ENCODE measurements at places on chromosomes 4 and X. TPM values are rescaled to one million over a fixed set of nuclear protein-coding genes. Genes with fewer than 3 reads are reported as not detected.

- H3K36me3 ChIP-seq, result no peaks in the 10 kb centered on the region
- H3K27me3 ChIP-seq, result no peaks in the 10 kb centered on the region
- peaks cover 6% of the 10 kb centered on the region for H3K4me1 ChIP-seq
- no peak overlapping the region for H3K4me3 ChIP-seq
These were observed 21.4 kb upstream of the CLGN start for GRCh38 chr4:140448830-140449229.

GRCh38 chrX:110087485-110088356 is 84.8 kb downstream of the TMEM164 start:
- no peaks in the 10 kb centered on the region for H3K36me3 ChIP-seq
- no peaks in the 10 kb centered on the region for H3K4me1 ChIP-seq
- no peak overlapping the region for H3K27ac ChIP-seq
- DNase-seq, result no peak

DNA sequence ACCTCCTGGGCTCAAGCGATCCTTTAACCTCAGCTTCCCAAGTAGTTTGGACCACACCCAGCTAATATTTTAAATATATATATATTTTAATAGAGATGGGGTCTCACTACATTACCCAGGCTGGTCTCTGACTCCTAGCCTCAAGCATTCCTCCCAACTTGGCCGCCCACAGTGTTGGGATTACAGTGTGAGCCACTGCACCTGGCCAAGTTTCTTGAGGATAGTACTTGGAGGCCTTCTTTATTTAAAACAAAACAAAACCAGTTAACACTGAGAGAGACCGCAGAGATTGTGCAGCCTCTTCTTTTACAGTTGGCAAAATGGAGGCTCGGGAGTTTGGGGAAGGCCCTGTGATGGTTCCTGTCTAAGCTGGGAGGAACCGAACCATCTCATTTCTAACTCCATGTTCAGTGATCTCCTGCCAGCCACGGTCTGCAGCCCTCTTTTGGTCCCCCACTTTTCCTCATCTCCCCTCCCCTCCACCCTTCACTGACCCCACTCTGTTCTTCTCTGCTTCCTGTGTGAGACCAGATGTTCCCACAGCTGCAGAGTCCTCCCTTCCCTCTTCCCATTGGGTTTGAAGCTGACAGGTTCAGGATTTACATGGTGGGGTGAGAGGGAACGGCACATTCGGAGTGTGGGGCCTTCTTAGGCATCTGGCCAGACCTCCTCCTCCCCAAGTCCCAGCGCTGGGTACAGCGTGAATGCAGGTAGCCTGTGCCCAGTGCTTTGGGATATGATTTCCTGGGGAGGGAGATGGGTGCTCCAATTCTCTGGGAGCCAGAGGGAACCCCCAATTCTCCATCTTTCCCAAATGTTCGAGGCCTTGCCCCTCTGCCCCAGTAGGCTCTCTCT is 1.4 kb upstream of the SORCS2 start:
- H3K4me3 ChIP-seq, result no peak overlapping the region
- peak; percentile 77 for DNase-seq
- peaks cover 22% of the 10 kb centered on the region for H3K4me1 ChIP-seq
- H3K27me3 ChIP-seq, result no peaks in the 10 kb centered on the region

GRCh38 chrX:63657821-63658220 is 127.2 kb downstream of the ARHGEF9 start:
- no peak for DNase-seq
- peaks cover 12% of the 10 kb centered on the region for H3K4me1 ChIP-seq

DNA sequence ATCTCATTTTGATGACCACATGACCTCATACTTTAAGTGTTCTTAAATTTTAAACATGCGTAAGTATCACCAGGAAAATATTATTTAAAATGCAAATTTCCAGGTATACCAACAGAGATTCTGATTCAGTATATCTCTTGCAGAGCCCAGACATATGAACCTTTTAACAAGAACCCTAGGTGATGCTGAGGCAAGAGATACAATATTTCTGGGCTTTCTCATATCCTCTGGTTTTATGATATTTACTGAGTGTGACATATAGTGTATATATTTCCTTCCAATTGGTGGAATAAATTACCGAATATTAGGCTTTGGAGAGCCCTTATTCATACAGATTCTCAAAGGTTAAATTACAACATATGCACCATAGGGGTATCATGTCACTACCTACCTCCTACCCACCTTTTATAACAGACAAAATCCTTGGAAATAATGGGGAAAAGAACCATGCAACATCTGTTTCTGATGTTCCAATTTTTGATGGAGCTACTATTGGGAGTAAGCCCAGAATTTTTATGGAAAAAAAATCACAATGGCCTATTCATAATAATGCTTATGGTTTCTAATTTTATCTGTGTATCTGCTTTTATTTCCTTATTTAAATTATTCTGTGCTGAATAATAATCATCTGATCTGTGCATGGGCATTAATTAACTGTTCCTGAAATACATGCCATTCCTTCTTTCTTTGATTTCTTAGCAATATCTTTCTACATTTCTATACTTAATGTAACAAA is 27.1 kb downstream of the KCTD8 start:
- H3K27me3 ChIP-seq, result no peaks in the 10 kb centered on the region
- H3K4me1 ChIP-seq, result no peaks in the 10 kb centered on the region
- DNase-seq, result no peak
- H3K4me3 ChIP-seq, result no peak overlapping the region

The XAGE1A gene
- not detected for total RNA-seq

The CTAG2 gene
- not detected for total RNA-seq

The GAB3 gene
- total RNA-seq, result 5.0 TPM

The NHSL2 gene
- total RNA-seq, result 10.3 TPM

Measured in sigmoid colon (tissue), 7 donors.